ENCODE measurements at places on chromosomes 12 and 14.

DNA sequence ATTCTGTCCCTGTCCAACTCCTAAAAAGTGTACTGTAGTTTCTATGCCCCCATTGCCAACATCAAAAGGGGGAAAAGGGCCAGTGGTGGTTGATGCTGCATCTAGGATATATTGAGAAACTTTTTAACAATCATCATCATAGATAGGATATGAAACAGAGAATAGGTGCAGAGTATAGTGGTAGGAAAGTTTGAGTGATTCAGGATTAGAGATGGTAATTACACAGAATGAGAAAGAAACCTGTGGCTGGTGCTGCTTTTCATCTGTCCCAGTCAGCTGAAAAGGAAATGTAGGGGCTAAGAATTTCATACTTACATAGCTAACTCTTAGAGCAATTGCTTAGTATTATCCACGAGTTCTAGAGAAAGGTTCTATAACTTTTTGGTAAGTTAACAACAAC is 67.6 kb downstream of the GTF2A1 start:
- no peak for DNase-seq

DNA sequence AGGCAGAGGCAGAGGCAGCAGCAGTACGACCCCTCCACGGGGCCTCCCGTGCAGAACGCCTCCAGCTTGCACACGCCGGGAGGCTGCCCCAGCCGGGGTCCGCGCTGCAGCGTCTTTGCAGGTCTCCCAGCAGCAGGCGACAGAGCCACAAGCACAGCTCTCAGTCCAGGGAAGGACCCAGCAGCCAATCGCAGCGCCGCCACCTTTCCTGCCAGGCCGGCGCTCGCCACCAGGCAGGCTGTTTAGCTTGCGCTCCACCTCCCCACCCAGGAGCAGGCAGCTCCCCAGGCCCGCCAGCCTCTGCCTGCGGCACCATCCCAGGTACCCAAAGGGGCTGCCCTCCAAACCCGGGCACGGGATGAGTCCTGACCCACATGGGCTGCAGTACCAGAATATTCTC is 25.2 kb downstream of the DDX51 start:
- no peak for DNase-seq

- no peak for DNase-seq
Observed at GRCh38 chr12:39831587-39832315, 212.1 kb upstream of the ABCD2 start.

GRCh38 chr12:126204326-126204725 is 1139.1 kb downstream of the AACS start:
- no peak for DNase-seq

- DNase-seq, result no peak
Observed at GRCh38 chr12:48937170-48937569, 11.9 kb upstream of the FKBP11 start.

- no peak for DNase-seq
Observed at GRCh38 chr14:23143911-23144310, 24.9 kb upstream of the CEBPE start.
